ENCODE measurements at places on chromosomes 13 and 19.

DNA sequence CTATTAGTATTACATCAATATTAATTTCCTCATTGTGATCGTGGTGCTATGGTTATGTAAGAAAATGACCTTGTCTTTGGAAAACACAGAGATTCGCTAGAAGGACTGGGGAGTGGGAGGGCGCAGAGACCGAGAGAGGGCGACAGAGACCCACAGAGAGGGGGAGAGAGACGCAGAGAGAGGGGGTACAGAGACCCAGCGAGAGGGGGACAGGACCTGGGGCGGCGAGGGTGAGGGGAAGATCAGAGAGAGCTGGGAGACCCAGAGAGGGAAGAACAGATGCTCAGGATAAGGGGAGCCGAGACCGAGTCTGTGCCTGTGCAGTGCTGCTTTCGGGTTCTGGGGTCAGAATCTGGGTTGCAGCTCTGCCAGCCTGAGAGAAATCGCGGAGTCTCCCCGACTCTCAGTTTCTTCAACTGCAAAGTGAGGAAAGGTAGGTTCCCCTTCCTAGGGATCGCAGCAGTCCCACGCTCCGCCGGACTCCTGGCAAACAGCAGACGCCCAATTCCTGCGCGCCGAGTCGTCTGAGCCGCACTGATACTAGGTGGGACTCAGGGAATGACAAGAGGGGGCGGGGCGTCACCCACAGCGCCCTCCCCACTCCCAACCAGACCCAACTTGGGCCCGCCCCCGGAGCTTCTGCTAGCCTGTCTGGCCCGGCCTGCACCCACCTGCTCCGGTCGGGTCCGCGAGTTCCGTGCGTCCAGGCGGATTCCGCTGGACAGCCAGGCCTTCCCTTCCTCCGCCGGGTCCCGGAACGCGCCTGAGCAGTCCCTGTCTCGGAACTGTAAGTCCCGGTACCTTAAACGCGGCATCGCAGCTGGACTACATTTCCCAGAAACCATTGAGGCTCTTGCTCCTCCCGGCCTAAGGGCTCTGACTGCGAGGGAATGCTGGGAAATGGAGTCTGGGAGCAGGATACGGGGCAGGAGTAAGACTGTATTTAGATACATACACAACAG is 15.3 kb downstream of the IZUMO2 start:
- peak; percentile 91 for DNase-seq

DNA sequence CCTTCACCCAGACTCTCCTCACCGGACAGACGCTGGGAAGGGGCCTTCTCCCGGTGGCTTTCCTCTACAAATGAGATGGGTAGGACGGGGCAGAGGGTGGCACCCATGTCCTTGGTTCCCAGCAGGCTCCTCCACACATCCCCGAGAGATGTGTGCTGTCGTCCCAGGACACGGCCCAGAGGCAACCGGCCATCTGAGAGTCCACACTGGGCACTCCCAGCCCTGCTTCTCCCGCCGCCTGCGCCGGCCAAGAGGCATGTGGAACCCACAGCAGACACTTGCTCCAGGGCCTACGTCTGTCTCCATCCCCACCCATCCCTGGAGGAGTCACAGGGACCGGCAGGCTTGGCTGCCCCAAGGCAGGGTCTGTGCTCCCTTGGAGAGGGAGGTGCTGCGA is 179.9 kb downstream of the KDM4B start:
- no peak for DNase-seq

GRCh38 chr13:92379371-92379770 is 847.2 kb upstream of the GPC6 start:
- no peak for DNase-seq

DNA sequence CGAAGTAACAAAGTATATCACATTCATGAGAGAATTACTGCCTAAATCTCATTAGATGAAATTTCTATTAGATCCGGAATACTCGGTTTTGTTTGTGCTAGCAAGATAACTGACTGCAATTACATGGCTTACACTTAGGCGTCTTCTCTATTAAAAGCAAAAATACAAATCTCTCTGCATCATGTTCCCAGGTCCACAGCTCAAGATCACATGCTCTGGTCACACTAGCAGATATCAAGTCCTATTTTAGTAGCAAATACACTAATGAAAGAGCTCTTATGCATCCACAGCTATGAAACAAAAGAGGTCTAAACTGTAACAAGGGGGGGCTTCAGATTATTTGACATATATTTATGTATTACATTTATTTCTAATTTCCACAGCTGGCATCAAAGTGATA is 53.5 kb downstream of the EFNB2 start:
- no peak for DNase-seq

GRCh38 chr19:19305696-19306095 is 14.6 kb downstream of the SUGP1 start:
- no peak for DNase-seq

DNA sequence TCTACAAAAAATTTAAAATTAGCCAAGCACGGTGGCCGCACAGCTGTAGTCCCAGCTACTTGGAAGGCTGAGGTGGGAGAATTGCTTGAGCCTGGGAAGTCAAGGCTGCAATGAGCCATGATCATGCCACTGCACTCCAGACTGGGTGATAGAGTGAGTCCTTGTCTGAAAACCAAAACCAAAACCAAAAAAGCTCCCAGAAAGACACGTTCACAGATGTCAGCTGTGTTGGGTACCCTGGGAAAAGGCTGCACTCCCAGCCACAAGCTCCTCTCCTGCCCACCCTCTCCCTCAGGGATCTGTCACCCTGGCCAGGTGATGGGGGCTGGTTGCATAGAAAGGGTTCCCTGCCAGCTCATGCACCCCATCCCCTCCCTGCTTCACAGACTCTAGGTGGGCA is 53.3 kb downstream of the RNF6 start:
- no peak for DNase-seq

DNA sequence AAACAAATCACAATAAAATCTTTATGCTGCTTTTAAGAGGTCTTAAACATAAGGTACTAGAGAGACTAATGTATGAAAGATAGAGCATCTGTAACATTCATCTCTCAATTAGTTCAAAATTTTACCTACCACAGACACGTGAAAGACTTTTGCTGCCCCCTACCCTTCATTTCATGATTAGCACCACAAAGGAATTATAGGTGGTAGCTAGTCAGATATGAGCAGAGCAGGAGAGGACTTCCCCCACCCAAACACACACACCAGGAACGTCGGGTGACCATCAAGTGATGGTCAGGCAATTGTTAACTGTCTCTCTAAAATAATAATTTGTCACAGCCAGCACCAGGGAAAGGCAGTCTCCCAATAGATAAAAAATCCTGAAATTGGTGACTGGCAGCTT is 1531.7 kb upstream of the SPRY2 start:
- no peak for DNase-seq

GRCh38 chr13:66003558-66003957 is 1226.6 kb downstream of the PCDH9 start:
- DNase-seq: no peak

GRCh38 chr19:35206379-35206778 is 22.2 kb downstream of the FAM187B start:
- no peak for DNase-seq

DNA sequence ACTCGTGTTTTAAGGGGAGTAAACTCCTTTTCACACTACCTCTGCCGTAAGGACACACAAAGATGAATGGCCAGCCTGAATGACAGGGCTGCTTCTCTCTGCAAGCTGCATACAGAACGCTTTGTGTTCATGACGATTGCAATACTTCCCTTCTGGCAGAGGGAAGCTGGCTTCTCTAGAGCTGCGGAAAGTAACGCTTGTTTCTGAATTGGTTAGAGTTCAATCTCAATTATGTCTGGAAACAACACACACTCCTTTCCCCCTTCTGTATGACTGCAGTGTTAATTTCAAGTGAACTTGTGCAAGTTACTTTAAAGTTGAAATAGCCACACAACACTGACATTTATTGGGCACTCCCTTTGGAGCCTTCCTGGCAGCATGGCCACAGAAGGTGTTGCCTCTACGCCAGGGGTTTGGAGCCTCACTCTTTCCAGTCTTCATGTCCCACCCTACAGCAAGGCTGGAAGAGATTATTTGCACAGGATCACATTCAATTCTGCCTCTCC is 242.6 kb downstream of the NDFIP2 start:
- no peak for DNase-seq

DNA sequence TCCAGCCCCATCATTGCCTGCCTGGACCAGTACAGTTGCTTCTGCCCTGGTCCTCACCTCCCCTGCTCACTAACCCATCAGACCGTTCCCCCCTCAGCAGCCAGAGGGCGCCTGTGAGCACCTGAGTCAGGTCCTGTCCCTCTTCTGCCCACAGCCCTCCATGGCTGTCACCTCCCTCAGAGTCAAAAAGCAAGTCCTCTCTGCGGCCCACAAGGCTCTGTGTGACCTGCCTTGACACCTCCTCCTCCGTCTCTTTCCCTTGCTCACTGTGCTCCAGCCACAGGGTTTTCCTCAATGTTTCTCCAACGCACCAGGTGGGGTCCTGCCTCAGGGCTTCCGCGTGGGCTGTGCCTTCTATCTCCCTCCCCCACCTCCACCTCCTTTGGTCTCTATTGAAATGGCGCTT is 29.4 kb upstream of the PTPRS start:
- no peak for DNase-seq

DNA sequence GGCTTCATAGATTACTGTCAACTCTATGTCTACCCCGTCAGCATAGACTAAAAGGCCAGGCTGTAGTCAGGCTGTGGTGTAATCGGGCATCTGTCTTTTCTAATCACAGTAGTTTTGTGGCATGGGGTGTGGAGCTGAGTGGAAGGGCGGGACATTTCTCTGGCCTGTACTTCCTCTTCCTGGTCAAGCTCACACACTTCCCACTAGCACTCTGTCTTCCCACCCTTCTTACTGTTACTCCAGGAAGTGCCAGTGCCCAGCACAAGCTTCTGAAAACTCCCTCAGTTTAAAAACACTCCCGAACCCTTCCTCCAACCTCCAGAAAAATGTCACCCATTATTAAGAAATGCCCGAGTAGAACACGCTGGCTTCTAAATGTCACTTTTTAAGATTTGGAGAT is 229.8 kb downstream of the KLF5 start:
- no peak for DNase-seq

GRCh38 chr13:31978021-31978420 is 53.6 kb upstream of the FRY start:
- DNase-seq: no peak

DNA sequence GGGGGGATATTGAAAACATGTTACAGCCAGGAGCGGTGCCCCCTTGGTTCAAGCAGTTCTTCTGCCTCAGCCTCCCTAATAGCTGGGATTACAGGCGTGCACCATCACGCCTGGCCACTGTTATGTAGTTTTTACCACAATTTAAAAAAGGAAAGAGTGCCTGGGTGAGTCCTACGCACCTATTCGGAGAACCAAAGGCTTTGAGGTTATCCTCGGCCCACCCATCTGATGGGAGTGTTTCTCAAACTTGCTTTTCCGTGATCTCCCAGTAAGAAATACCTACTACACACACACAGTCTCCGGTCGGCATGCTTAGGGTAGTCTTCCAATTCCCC is 4.2 kb upstream of the GP6 start:
- no peak for DNase-seq

GRCh38 chr13:104968876-104969275 is 1566.6 kb downstream of the EFNB2 start:
- DNase-seq: no peak

GRCh38 chr13:23847497-23847896 is 41.7 kb downstream of the MIPEP start:
- no peak for DNase-seq

GRCh38 chr13:95474992-95475391 is 77.5 kb upstream of the CLDN10 start:
- no peak for DNase-seq

DNA sequence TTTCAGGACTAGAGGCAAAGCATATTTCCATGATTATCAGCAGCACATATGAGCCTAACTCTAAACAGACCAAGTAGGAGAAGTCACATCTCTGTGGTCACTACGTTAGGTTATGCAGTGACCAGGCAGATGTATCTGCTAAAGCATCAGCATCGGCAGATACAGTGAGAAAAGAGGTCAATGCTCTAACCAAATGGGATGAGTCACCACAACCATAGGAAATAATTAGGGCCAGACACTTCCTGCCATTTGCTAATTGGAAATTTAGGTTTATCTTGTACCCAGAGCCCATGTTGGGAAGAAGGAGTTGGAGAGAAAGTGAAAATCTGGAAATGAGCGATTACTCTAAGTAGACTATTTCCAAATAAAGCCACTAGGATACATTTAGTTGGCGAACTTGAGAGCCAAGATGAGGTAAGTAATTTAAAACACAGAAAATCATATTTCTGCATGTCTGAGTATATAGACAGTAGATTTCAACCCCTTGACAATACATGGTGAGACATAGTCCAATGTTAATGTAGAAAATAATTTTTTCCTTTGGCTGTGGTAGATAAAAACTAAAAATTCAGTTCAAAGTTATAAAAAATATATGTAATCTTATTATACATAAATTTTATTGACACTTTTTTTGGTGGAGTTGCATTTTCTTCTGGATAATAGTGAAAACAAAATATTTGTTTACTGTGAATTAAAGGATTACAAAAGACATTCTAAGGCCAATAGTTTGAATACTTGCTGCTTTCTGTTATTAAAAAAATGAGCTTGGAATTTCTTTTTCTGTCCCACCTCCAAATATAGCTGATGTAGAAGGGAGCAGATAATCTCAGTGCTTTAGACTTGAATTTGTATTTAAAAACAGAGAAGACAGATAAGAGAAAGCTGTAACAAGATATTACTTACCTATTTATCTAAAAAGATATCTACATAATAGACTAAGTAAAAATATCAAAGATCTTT is 104.4 kb upstream of the CSNK1A1L start:
- no peak for DNase-seq

GRCh38 chr19:34504809-34505291 is 23.3 kb downstream of the WTIP start:
- DNase-seq: no peak

DNA sequence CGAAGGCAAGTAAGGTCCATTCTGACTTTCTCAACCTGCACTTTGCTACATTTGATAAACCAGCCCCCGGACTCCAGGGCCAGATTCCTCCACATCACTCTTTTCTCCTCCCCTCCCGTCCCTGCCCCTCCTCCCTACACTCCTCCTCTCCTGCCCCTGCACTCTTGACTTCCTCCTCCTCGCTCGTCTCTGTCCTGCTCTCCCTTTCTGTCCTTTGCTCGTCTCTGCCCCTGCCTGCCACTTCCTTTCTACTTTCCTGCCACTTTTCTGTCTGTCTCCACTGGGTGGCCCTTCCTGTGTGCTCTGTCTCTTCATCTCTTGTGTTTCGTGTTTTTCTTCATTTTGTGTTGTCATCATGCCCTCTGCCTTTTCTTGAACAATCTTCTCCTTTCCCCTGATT is 7.0 kb downstream of the U2AF2 start:
- no peak for DNase-seq

GRCh38 chr19:58386576-58387337 is at the start of gene RPS5:
TSS of gene RPS5 (plus strand) at chr19:58387269. CDS start at chr19:58388138, 869 bp downstream.
- DNase-seq: peak; percentile 100

DNA sequence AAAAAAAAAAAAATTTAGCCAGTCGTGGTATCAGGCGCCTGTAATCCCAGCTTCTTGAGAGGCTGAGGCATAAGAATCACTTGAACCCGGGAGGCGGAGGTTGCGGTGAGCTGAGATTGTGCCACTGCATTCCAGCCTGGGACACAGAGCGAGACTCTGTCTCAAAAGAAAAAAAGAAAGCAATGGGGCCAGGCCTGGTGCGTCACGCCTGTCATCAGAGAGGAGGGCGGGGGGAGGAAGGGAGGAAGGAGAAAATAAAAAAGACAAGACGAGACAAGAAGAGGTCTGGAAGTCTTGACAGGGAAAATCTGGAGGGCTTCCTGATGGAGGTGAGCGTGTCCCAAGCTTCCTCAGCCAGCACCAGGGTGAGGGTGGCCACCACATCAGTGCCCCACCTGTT is 54.9 kb upstream of the PTPRS start:
- DNase-seq: no peak

- DNase-seq: no peak
Observed at GRCh38 chr13:41386211-41386610, 71.1 kb upstream of the RGCC start.

GRCh38 chr13:25887962-25888655 is 163.7 kb downstream of the SHISA2 start:
- no peak for DNase-seq

Measured in H54 (cell line).